ENCODE measurements at places on chromosomes 5 and 9. TPM values are rescaled to one million over a fixed set of nuclear protein-coding genes. Genes with fewer than 3 reads are reported as not detected.

C5orf58 gene
- not detected for total RNA-seq

SLC24A2 gene
- not detected for total RNA-seq

OR13C4 gene
- total RNA-seq: not detected

PLK2 gene
- 1.7 TPM for total RNA-seq

GRM6 gene
- not detected for total RNA-seq

CCDC187 gene
- not detected for total RNA-seq

PLCXD3 gene
- total RNA-seq: not detected

GMCL2 gene
- total RNA-seq: not detected

DCANP1 gene
- not detected for total RNA-seq

SNX2 gene
- total RNA-seq: 38.0 TPM

RIC1 gene
- 20.2 TPM for total RNA-seq

TTC16 gene
- 1.2 TPM for total RNA-seq

ATOX1 gene
- 46.9 TPM for total RNA-seq

TUSC1 gene
- total RNA-seq: 0.42 TPM

ANKRD34B gene
- not detected for total RNA-seq

IFNA4 gene
- not detected for total RNA-seq

FAM221B gene
- not detected for total RNA-seq

RORB gene
- total RNA-seq: not detected

FGF10 gene
- not detected for total RNA-seq

C5orf47 gene
- total RNA-seq: not detected

CD14 gene
- total RNA-seq: 0.21 TPM

TCF7 gene
- 271 TPM for total RNA-seq

FST gene
- total RNA-seq: not detected

ANKRD18B gene
- 0.46 TPM for total RNA-seq

SPEF2 gene
- total RNA-seq: 5.9 TPM

PCDHB14 gene
- total RNA-seq: not detected

SLC1A1 gene
- total RNA-seq: 0.10 TPM

SPINK13 gene
- total RNA-seq: not detected

MYOT gene
- total RNA-seq: not detected

TIGD6 gene
- 2.2 TPM for total RNA-seq

DAPK1 gene
- total RNA-seq: 0.30 TPM

OTP gene
- total RNA-seq: not detected

TLN1 gene
- total RNA-seq: 422 TPM

HMGXB3 gene
- total RNA-seq: 29.4 TPM

C1QTNF3 gene
- total RNA-seq: 4.5 TPM

IGFBPL1 gene
- not detected for total RNA-seq

ANKRD31 gene
- 0.17 TPM for total RNA-seq

OGN gene
- total RNA-seq: 0.17 TPM

MAST4 gene
- 25.8 TPM for total RNA-seq

PIP5KL1 gene
- total RNA-seq: 4.1 TPM

PCDHB13 gene
- total RNA-seq: not detected

DOCK8 gene
- total RNA-seq: 283 TPM

ANKRD20A1 gene
- 0.64 TPM for total RNA-seq

FBN2 gene
- not detected for total RNA-seq

PRR16 gene
- not detected for total RNA-seq

LVRN gene
- total RNA-seq: not detected

NPM1 gene
- 1,562 TPM for total RNA-seq

NIPSNAP3A gene
- total RNA-seq: 20.8 TPM

OBP2B gene
- total RNA-seq: not detected

BNIP1 gene
- total RNA-seq: 14.9 TPM

CDC25C gene
- total RNA-seq: 15.8 TPM

PCDHB11 gene
- not detected for total RNA-seq

IFNA21 gene
- not detected for total RNA-seq

RBM18 gene
- 23.6 TPM for total RNA-seq

NXNL2 gene
- not detected for total RNA-seq

IL3 gene
- total RNA-seq: 0.20 TPM

Measured in activated CD4-positive, alpha-beta T cell treated with anti-CD3 and anti-CD28 coated beads, Interleukin-2, amount 10 ng/mL, durations not matched to agents 7 days and 5 days (primary cell).